HFFc6 (cell line): ENCODE measurements at places on chromosomes 12 and 14. TPM values are rescaled to one million over a fixed set of nuclear protein-coding genes. Genes with fewer than 3 reads are reported as not detected.
A peak's percentile ranks its signal among the peaks of the same experiment; 100 is the strongest.

- no peak for DNase-seq
Measured at GRCh38 chr12:108156717-108157116, 27.6 kb downstream of the WSCD2 start.

DNA sequence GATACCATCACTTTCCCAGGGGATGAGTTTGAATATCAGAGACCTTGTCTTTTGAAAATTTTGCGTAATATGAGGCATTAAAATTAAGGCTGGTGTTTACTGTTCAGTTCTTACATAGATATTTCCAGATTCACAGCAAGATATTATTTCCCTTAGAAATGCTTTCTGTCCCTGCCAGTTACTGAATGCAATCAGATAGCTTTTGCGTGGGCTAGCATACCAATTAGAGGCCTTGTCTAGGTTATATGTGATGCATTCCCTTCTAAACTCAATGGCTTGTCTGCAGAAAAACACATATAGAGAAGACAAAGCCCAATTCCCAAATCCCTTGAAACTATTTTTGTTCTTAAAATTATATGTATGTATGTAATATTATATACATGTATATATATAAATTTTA lies 167.8 kb downstream of the RMST start:
- no peak for DNase-seq

DNA sequence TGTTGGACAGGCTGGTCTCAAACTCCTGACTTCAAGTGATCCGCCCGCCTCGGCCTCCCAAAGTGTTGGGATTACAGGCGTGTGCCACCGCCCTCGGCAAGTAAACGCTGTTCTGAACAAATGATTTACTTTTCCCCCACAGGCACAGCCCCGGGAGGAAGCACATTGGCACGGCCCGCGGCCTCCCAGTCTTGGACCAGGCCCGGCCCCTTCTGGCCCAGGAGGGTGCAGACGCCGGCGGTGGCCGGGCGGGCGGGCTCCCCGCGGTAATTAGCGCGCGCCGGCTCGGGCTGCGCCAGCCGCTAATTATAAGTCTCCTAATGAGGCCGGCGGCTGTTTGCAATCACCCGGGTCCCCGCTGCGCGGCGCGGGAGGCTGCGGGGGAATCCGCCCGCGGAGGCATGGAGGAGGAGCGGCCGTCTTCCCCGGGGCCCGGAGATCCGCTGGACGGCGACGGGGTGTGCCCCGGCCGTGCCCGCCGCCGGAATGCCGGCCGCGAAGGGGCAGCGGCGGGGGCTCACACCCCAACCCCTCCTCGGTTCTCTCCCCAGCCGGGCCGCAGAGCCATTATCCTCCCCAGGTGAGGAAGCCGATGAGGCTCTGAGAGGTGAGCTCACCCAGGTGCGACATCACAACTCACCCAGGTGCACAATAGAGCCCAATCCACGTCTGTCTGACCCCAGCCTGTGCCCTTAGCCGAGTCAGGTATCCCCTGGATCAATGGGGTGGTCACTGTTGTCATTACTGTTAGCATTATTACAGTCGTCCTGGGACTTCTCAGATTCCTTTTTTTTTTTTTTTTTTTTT lies 3.3 kb upstream of the POP5 start:
- DNase-seq: no peak

The C14orf132 gene
- 24.6 to 30.9 TPM (median 29.7 TPM) in 3 replicates for total RNA-seq

The BHLHE41 gene
- total RNA-seq: 11.6 to 16.8 TPM (median 12.3 TPM) in 3 replicates

The PARP2 gene
- 15.3 to 22.9 TPM (median 21.5 TPM) in 3 replicates for total RNA-seq

GRCh38 chr14:61861320-61861865 lies 99.2 kb downstream of the SNAPC1 start:
- DNase-seq: no peak

The SERPINA9 gene
- not detected in 3 replicates for total RNA-seq

- peak; percentile 9 for DNase-seq
Measured at GRCh38 chr12:116662612-116663144, 75.2 kb downstream of the SPRING1 start.

GRCh38 chr12:123058980-123059379 lies 78.5 kb downstream of the ARL6IP4 start:
- DNase-seq: no peak

GRCh38 chr12:50057896-50058670 lies 687 bp downstream of the ASIC1 start:
- DNase-seq: no peak

GRCh38 chr14:51396222-51396815 lies 156.3 kb downstream of the TMX1 start:
- DNase-seq: peak; percentile 90

The MIPOL1 gene
- total RNA-seq: 5.3 to 6.9 TPM (median 5.8 TPM) in 3 replicates

- DNase-seq: peak; percentile 9
Measured at GRCh38 chr14:69593018-69593677, 18.2 kb upstream of the SUSD6 start.

The IL23A gene
- total RNA-seq: 0.34 TPM in 1 of 3 replicates, not detected in the others

GRCh38 chr14:48382961-48383360 lies 707.6 kb upstream of the MDGA2 start:
- no peak for DNase-seq

DNA sequence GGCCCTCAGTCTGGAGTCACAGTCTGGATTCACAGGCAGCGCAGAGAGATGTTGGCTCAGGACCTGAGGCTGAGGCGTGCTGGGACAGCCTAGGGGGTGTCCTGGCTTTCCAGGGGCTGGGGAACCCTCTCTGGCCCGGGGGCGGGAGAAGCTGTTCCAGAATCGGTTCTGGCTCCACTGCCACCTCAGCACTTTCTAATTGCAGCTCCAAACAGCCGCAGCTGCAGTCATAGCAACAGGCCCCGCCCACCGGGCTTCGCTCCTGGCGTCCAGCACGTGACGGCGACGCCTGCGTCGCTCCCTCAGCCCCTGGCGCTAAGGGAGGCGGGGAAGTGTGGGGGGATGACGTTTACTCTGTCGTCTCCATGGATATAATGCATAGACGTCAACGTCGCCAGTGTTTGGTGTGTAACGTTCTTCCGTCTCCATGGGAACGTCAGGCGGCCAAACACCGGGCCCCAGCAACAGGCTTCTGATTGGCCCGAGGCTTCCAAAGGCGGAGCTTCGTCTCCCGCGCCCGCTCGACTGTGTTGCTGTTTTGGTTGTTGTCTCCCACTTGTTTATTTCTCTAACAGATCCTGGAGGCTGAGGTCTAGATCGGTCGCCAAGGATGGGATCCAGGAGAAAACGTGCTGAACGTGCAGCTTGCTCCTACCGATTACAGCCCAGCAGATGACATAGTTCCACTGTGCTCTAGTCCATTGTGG lies 19.7 kb upstream of the FOS start:
- peak; percentile 100 for DNase-seq

GRCh38 chr14:101861464-101861863 lies 100.0 kb downstream of the PPP2R5C start:
- DNase-seq: no peak

DNA sequence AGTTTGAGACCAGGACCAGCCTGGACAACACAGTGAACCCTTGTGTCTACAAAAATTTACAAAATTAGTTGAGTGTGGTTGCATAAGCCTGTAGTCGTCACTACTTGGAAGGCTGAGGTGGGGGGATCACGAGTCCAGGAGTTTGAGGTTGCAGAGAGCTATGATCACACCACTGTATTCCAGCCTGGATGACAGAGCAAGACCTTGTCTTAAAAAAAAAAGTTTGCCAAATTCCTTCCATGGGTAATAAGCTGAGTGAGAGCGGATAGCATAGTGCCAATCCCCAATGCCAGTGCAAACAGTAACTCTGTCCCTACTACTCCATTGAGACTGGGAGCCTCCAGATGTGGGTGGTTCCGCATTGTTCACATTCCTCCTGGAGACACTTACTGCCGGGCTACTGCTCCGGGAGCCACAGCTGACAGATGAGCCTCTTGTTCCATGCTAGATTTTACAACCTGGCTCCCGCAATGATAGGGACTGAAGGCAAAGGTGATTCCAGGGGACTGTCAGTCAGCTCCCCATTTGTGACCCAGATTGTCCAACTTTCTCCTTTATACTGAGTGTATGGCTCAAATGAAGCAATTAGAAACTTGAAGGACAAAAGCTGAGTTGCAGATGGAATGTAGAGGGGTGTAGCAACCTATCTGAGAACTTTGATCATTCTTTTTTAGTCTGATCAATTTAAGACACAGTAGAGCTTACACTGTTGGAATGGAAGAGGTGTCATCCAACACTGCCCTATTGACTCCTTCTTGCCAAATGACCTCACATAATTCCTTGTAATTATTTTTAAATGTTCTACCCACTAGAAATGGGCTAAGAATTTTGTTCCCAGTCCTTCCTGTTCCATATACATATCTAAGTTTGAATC lies 13.4 kb upstream of the FRMD6 start:
- DNase-seq: peak; percentile 44

DNA sequence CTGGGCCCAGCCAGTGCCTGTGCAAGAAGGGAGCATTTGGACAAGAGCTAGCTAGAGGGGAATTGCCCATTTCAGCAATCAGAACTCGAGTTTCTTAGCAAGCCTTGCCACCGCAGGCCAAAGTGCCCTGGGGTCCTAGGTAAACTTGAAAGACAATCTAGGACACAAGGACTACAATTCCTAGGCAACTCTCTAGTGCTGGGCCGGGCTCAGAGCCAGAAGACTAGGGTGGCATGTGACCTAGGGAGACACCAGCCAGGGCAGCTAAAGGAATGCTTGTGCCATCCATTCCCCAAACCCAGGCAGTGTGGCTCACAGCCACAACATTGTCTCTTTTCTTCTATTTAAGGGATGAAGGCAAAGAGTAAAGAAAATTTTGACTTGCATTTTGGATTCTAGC lies 205.0 kb downstream of the BMP4 start:
- DNase-seq: no peak

DNA sequence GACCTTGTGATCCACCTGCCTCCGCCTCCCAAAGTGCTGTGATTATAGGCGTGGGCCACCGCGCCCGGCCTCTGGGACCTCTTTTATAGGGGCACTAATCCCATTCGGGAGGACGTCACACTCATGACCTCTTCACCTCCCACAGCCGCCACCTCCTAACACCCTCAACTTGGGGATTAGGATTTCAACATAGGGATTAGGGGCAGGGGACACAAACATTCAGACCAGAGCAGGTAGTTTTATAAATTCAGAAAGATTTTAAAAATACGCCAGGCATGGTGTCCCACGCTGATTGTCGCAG lies 49.4 kb downstream of the TPCN1 start:
- no peak for DNase-seq

GRCh38 chr14:45377166-45377565 lies 124.2 kb upstream of the MIS18BP1 start:
- no peak for DNase-seq

The TMEM63C gene
- not detected in 3 replicates for total RNA-seq

GRCh38 chr14:81268016-81268416 lies 47.3 kb upstream of the GTF2A1 start:
- DNase-seq: no peak

The LRFN5 gene
- not detected in 2 replicates for total RNA-seq

- peak; percentile 59 for DNase-seq
Measured at GRCh38 chr12:1592444-1593173, 1.8 kb downstream of the FBXL14 start.

DNA sequence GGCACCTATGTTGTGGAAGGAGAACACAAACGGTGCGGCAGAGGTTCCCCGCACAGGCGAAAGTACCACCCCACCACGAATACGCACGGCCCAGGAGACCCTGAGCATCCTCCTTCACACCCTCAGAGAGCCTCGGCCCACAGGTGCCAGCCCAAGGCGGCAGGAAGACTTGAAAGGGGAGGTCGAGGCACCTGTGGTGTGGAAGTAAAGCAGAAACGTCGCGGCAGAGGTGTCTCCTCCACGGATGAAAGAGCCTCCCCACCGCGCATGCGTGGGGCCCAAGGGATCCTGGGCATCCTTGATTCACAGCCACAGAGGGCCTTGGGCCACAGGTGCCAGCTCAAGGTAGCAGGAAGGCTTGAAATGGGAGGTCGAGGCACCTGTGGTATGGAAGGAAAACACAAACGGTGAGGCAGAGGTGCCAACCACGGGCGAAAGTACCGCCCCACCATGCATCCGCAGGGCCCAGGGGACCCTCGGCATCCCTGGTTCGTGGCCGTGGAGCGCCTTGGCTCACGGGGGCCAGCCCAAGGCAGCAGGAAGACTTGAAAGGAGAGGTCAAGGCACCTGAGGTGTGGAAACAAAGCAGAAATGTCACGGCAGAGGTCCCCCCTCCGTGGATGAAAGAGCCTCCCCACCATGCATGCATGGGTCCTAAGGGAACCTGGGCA lies 380.1 kb downstream of the ALG10 start:
- no peak for DNase-seq

The GLT1D1 gene
- total RNA-seq: not detected in 2 replicates

The ARF3 gene
- total RNA-seq: 202 to 213 TPM (median 213 TPM) in 3 replicates

GRCh38 chr14:82704218-82704617 lies 1170.6 kb upstream of the SEL1L start:
- no peak for DNase-seq

DNA sequence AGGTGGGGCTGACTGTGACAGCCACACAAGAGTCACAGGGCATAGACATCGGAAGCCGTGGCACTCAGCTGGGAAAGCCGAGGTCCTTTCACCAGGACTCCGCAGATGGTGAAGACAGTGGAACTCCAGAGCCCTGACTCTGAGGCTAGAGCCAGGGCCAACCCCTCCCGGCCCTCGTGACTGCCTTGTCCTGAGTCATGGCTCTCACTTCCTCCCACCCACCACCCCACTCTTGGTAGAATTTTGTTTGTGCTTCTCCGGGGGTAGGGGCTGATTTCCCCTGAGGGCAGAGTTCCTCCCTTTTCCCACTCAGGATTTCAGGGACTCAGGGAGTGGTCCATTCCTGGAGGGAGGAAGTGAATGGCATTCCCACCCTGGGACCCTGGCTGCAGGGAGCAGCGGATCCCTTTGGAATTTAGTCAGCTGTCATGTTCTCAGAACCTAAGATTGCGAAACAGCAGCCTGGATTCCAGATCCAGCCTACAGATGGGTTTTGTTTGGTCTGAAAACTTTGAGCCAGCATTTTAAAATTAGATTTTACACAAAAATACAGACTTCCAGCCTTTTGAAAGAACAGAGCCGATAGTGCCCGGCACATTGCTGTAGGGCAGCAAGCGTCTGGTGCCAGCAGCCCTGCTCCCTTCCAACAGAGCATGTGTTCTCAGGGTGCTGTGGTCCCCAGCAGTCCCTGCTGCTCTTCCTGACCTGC lies 50.7 kb downstream of the TPCN1 start:
- DNase-seq: peak; percentile 43

DNA sequence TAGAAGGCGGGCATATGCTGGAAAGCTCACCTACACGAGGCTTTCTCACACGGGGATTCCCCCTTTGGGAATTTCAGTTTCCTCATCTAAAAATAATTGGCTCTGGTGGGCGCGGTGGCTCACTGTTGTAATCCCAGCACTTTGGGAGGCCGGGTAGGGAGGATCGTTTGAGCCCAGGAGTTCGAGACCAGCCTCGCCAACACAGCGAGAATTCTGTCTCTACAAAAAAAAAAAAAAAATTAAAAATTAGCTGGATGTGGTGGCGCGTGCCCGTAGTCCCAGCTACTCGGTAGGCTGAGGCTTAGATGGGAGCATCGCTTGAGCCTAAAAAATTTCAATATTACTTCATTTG lies 400 bp upstream of the NDUFA12 start:
- DNase-seq: no peak
